ENCODE measurements at places on chromosomes 6 and 20.
A peak's percentile ranks its signal among the peaks of the same experiment; 100 is the strongest.

GRCh38 chr6:7425808-7426190 is 36.2 kb downstream of the RIOK1 start:
- no peak for DNase-seq

- DNase-seq: peak; percentile 66
Observed at GRCh38 chr6:43454290-43454695, 1.1 kb downstream of the DLK2 start.

GRCh38 chr6:7152462-7152861 is 44.7 kb downstream of the RREB1 start:
- DNase-seq: no peak

DNA sequence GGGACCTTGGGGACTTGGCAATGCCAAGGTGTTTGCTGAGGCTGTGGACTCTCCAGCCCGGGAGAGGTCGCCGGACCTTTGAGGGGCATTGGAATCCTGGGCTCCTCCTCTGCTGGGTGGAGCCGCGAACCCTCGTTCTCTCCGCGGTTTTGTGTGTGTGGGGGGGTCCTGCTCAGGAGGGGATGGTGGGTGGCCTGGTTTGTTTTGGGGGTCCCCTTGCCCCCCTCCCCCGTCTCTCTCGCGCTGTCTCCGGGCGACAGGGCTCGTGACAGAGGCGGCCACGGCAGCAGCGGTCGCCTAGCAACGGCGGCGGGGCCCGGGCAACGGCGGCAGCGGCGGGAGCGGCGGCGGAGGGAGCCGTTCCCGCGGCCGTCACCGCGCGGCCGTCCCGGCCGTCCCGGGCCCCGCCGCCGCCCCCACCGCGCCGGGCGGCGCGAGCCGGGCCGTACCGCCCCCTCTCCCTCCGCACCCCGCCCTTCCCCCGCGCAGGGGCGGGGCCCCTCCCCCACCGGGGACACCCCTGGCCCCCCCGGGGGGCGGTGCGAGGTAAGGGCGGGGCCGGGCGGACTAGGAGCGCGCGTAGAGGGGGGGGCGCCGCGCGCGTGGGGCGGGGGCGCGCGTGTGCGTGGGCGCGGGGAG is 7.8 kb downstream of the SYNGAP1 start:
- peak; percentile 66 for DNase-seq

DNA sequence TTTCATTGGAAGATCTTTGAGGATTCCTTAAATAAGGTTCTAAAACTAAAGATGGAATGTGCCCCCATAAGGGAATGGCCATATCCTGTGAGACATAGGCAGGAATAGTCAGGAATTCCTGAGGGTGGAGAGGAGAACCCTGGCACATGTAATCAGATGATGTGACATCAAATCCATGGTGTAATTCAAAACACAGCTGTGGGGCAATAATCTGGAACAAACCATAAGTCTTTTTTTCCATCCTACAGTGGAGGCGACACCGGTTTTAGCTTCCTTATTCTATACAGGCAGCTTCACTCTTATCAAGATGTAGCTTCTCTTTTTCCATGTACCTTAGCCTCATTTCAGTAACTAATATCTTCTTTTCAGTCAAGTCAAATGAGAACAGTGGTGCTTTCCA is 133.6 kb upstream of the CITED2 start:
- no peak for DNase-seq

- no peak for DNase-seq
Observed at GRCh38 chr6:5334341-5334740, 73.0 kb downstream of the FARS2 start.

DNA sequence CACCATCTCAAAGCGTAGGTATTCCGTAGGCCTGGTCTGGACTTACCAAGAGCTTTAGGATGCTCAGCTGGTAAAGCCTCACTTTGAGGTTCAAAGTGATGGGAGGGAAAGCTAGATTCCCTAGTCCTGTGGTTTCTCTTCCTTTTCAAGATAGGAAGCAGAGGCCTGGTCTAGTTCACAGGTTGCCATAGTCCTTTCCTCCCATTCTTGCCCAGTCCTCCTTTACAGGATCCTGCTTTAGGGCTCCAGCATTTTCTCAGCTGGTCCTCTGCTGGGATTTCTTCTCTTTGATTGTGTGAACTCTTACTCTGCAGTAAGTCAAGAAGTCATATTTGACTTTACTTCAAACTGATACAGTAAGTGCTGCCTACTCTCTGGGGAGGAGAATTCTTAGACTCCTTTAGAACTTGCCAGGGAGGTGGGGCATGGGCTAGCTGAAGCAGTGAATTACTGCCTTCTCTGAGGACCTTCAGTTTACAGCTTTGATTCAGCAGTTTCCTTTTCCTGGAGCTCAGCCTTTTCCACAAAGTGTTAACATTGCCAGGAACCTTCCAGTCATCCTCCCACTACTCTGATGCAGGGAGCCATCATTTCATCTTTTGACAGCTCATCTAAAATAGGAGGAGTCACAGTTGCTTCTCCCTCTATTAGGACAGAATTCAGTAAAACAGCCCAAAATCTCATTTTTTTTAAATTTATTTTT is 42.8 kb upstream of the PLCG1 start:
- no peak for DNase-seq

DNA sequence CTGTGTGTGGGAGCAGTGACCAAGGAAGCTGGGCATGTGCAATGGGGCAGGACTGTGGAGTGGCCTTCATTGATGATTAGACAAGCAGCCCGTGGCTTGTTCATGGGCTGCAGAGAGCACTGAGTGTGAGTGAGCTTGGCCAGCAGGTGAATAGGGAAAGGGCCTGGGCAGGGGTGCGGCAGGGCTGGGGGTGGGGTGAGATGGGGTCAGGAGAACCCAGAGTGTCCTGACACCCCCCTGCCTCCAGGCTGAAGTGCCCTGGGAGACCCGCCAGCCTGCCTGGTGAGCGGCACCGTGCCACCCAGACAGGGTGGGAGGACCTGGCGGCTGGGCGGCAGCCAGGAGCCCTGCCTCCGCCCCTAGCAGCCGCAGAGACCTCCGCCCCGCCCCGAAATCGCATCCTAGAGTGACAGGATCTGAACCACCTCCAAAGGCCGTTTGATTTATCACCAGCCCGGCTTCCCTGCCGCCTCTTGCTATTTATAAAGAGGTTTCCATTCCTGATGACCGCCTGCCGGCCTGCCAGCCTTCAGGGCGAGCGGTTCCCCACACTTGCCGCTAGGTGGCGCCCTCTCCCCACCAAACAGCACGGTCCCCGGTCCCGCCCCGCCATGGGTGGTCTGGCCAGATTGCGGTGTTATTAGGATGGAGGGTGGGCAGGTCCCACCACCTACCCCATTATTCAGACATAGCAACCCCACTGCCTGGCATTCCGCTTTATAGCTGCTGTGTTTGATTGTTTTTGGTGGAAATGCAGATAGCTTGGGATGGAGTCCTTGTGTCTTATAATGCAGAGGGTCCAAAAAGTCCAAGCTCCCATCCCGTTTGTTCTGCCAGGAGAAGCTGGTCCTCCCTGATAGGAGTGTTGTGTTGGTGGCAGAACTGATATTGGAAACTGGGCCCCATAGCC is 3.5 kb downstream of the MYLK2 start:
- DNase-seq: peak; percentile 74

- DNase-seq: peak; percentile 8
Observed at GRCh38 chr6:151675746-151676459, 131.6 kb upstream of the ESR1 start.

GRCh38 chr6:120260636-120261035 is 911.1 kb upstream of the MAN1A1 start:
- no peak for DNase-seq

- no peak for DNase-seq
Observed at GRCh38 chr6:133966654-133967329, 13.8 kb downstream of the TBPL1 start.

DNA sequence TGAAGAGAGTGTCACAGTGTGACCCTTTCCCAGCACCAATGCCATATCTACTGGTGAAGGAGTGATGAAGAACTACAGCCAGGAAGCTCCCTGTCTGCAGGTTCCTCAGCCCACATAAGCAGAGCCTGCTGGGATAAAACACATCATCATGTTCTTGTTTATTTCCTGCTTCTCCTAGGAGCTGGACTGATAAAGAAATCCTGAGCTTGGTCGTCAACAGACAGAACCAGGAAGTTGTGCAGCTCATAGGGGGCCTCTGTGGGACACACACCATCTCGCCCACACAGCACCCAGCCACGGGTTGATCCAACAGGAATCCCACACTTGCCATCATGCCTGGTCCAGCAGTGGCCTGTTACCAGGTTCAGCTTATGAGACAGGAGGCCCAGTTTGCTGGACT is 2.8 kb upstream of the CSTL1 start:
- no peak for DNase-seq

DNA sequence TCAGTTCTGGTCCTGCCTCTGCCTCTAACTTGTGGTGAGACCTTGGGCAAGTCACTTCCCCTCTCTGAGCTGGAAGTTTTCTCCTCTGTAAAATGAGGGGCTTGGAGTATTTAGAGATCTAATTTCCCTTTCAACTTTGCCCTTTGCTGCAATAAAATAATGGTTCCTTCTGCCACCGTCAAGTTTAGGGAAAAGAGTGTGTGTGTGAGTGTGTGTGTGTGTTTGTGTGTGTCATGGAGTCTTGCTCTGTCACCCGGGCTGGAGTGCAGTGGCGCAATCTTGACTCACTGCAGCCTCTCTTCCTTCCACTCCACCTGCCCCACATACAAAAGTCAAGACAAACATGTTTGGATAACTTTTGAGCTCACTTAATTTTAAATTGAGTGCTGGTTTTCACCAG is 39.2 kb upstream of the PIM1 start:
- no peak for DNase-seq

DNA sequence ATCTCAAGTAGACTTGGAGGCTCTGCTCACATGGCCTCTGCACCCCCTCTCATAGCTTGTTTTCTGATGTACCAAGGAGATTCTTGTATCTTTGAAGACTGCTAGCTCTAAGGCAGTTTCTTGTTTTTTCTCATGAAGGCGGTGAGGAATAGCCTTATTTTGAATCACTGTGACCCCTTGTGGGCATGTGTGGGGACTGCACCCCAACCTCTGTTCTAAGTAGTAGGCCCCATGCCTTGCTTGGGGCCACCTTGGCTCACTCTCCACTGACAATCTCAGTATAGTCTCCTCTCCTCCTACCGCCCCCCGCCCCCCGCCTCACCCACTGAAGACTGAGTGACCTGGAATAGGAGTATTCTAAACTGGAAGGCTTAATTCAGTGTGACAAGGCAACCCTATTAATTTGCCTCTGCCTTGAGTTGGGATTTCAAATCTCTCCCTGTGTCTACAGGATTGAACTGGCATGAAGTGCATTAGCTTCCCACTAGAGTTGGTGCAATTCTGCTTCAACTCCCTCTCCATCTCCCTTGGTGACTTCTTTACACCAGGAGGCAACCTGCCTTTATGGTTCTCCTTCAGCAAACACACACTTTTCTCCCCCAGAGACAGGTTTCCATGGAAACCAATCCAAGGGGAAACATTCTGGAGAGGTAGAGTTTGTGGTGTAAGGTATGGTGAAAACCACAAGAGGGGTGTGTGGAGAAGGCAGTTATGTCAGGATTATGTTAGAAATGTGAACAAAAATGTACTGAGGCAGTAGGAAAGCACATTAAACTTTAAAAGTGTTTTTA is 75.4 kb upstream of the ECI2 start:
- peak; percentile 53 for DNase-seq

DNA sequence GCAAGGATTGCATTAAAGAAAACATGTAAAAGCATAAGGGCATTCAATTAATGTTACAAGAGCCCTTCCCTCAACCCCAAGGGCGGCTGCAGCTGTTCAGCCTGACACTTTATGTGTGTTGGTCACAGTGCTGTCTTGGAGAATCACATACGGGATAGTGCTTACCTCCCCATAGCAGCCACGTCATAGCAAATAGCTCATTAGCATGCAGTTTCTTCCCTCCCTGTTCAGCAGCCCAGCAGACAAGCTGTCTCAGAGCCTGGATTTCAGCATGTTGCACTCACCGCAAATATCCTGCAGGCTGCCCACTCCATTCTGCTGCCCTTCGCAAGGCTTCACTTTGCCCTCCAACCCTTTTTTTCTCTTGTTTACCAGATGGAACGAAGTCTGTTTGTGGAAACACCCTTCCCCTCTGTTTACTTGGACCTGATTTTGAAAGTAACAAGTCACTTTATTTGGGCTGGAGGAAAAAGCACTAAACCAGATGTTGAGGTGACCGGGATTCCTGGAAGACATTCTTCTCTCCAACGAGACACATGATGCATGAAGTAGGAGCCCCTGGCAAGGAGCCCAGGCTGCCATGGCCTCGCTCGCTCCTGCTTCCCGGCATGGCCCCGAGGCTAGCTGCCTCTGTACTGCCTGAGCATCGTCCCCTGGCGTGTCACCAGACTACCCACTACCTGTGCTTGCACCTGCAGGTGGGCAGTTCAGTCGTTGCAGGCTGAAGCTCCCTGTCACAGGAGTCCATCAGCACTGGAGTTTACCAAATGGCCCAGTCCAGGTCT is 151.6 kb upstream of the GMDS start:
- no peak for DNase-seq

DNA sequence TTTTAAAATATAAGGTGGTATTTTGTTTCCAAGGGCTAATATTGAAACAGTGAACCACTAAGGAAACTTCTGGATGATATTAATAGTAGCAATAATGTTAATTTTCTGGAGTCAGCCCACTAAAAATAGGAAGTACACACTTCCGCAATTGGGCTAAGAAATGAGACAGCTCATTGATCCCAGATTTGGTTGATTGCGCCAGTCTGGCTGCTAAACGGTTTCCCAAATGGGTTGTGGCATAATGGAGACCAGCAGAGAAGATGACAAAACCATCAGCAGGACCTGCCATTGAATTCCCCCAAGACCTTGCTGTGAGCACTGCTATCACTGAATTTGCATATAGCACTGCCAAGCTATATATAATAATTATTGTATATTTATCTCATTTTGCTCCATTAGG is 71.2 kb upstream of the SGK1 start:
- DNase-seq: no peak

- no peak for DNase-seq
Observed at GRCh38 chr6:158249340-158249836, 62.9 kb upstream of the TULP4 start.

DNA sequence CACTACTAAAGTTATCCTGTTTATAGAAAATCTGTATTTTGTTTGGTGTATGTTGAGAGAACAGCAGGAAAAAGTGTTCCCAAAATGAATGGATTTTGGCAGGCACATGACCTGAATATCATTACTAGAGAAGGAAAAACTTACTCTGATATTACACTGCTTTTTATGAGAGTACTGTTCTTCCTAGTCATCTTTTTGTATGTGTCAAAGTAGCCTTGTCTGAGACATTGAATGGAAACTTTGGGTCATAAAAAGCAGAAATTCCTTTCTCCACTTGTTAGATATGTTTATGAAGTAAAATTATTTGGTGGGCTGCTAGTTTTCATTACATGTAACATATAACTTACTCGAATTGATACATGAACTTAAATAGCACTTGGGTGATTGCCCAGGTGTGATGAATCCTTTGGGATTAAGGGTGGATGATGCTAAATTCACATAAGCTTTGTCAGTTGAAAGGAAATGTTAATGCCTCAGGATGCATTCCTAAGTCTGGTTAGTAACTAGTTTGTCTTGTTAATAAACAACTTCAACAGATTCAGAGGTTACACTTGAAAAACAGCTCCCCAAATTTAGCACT is 206.7 kb downstream of the CENPW start:
- no peak for DNase-seq

All from stimulated activated CD4-positive, alpha-beta T cell treated with anti-CD3 and anti-CD28 coated beads, Interleukin-1b, Interleukin-23, amount 100 ng/mL, for 4 hours (primary cell).